ENCODE measurements at places on chromosomes 11 and 22.

DNA sequence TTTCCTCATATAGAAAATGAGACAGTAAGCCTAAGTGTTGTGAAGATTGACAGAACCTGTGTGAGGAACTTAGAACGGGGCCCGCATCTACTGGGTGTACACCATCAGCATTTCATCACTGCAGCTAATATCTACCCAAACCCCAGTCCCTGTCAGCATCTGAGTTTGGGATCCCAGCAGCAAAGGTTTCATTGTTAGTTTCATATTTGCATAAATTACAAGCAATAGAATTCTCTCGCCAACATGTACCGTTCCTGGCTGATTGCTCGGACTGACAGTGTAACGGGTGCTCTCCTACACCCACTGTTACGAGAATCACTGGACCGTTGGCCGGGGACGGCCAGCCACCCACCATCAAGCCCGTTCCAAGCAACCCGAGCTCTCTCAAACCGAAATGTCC, 10.4 kb upstream of the TMPRSS6 start:
- DNase-seq = no peak

DNA sequence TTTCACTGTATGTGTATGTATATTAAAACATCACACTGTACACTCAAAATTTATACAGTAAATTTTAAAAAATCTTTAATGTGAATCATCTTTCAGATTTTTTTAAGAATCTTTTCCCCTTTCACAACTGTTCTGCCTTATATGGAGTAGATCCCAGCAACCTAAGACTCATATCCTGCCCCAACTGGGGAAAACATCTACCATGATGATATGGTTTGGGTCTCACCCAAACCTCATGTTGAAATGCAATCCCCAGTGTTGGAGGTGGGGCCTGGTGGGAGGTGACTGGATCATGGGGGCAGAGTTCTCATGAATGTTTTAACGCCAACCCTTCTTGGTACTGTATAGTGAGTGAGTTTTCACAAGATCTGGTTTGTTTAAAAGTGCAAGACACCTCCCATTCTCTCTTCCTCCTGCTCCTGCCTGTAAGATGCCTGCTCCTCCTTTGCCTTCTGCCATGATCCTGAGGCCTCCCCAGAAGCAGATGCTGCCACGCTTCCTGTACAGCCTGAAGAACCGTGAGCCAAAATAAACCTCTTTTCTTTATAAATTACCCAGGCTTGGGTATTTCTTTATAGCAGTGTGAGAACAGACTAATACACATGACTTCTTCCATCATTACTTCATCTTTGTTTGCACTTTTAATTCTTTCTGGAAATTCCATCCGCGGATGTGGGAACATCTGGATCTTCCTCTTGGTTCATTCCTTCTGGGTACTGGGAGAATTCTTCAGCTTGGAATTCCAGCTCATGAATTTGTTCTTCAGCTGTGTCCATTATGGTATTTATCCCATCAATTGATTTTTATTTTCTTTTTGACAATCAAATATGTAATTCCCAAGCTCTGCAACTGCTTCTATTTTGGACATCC, 36.9 kb downstream of the LINC01488 start:
- DNase-seq = no peak

GRCh38 chr22:47001288-47001687, 238.8 kb downstream of the TBC1D22A start:
- no peak for DNase-seq

DNA sequence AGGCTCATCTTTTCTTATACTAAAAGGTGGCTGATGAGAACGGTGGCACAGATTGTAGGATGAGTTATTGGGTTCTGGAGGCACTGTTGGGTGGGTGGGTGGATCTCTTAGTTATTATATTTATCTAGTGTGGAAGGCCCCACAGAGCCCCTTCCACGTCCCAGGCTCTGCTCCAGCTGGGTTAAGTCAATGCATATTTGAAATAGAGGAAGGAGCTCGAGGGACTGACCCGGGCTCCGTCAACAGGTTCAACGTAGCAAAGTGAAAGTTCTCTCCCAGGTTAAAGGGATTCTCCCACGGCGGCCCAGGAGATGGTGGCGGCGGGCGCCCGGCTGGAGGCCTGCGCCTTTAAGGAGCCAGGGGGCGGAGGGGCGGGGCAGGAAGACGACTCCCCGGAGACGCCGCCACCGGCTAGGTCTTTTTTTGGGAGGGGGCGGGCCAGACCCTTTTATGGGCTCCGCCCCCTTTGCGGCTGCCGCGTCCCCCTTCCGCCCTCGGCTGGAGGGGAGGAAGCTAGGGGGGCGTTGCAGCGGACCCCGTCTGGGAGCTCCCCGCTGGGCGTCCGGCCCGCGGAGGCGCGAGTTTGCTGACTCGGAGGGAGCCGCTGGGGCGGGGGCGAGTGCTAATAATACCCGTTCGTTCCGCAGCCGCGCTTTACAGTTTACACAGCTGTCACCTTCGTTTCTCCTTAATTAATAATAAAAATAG, 1.5 kb upstream of the INPPL1 start:
- peak; percentile 98 for DNase-seq

- DNase-seq = no peak
Measured at GRCh38 chr11:56843816-56844215, 95.3 kb upstream of the OR9G4 start.

DNA sequence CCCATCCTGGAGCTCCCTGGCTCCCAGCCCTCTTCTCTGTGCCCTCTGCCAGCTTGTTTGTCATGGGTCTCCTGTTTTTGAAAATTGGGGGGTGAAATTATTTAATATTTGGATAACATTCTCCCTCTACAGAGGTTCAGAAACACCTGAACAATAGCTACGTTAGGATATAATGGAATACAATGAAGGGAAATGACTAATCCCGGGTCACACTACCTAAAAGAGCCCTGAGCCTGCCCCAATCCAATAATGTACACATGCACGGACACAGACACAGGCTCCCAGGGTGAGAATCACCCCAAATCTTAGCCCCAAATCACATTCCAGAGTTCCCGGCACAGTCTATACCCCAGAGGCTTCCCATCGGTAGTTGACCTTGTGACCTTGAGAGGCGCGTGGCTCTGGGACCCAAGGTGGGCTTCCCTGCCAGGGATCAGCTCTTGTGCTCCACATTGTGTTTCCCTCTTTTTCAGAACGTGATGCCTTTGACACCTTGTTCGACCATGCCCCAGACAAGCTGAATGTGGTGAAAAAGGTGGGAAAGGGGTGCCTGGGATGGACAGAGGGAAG, 135.5 kb downstream of the PARVA start:
- no peak for DNase-seq

DNA sequence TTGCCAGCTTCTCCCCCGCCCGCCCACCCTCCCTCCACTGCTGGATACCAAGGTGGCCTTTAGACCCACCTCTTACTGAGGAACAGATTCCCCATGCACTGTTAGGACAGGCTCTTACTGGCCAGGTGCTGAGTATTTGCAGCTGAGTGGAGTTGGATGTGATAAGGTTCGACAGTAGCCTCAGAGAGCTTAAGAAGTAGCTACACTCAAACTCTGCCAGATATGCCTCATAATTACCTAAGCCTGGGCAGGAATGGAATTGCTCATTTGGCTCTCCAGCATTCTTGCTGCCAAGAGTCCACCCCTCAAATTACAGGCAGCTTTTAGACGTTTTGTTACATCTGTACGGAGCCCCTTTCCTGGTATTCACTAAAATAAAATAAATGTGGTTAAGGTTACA, 9.6 kb downstream of the FAM181B start:
- DNase-seq = no peak
